Thoracic aorta endothelial cell (primary cell): ENCODE measurements at places on chromosomes 4 and X. TPM values are rescaled to one million over a fixed set of nuclear protein-coding genes. Genes with fewer than 3 reads are reported as not detected.

The USP46 gene
- 21.2 and 22.7 TPM in 2 replicates for total RNA-seq

The SETD7 gene
- 83.9 and 85.1 TPM in 2 replicates for total RNA-seq

The CFAP299 gene
- total RNA-seq = not detected in 2 replicates

The YIPF7 gene
- total RNA-seq = not detected in 2 replicates

The DDX53 gene
- total RNA-seq = not detected in 2 replicates

The POU3F4 gene
- total RNA-seq = not detected in 2 replicates

The PCDH10 gene
- total RNA-seq = 9.8 and 71.9 TPM in 2 replicates

The SPANXD gene
- not detected in 2 replicates for total RNA-seq

The VCX gene
- not detected in 2 replicates for total RNA-seq

The RBM46 gene
- total RNA-seq = not detected in 2 replicates

The SH3BP2 gene
- 46.3 and 64.5 TPM in 2 replicates for total RNA-seq

The SOD3 gene
- total RNA-seq = not detected in 2 replicates

The CDKL5 gene
- total RNA-seq = 3.7 and 4.0 TPM in 2 replicates

The VCX3B gene
- total RNA-seq = not detected in 2 replicates

The IL1RAPL1 gene
- 0.27 and 0.29 TPM in 2 replicates for total RNA-seq
